ENCODE measurements at places on chromosomes 1 and 21.

GRCh38 chr1:100565937-100566699, 28.2 kb downstream of the GPR88 start:
- no peak for DNase-seq

DNA sequence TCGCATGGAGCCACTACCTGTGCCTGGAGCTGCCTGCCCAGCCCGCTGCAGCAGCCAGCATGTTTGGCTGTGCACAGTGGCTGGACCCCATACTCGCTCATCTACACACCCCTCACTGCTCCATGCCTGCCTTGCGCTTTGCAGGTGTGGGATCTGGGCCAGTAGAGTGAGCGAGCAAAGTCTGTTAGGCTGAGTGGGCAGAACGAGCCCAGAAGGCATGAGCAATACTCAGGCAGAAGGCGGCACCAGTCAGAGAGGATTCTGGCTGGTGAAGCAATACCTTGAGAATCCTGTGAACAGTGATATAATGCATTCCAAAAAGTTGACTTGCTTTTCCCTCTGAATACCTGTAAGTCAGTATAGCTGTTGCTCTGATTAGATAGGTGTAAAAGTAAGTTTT, 816.4 kb downstream of the KCNT2 start:
- DNase-seq = no peak

GRCh38 chr21:14975136-14975919, 89.5 kb downstream of the NRIP1 start:
- DNase-seq = no peak

DNA sequence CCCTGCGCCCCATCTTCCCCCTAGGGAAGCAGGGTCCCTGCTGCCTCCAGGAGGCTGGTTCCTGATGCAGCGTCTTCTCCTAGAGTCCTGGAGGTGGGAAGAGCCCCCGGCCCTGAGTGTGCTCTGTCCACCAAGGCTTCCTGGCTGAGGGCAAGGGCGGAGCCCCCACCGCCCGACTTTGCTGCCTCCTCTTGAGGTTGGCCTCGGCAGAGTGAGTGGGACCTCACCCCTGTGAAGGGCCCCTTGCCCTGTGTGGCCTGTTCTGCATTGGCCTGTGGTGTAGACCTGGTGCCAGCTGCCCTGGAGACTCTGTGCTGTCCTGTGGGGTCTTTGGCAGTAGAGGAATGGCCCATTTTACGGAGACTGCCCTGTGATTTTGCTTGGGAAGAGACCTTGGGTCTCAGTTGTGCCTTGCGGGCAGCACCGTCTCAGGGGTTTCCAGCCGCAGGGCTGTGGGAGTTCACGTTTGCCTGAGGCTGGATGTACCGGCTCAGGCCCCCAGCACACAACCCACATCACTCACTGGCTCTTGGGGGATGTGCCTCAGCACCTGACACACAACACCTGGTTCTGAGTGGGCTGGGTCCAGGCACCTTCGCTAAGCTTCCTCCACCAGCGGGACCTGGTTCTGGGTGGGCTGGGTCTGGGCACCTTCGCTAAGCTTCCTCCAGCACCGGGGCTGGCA, 73.6 kb downstream of the SKI start:
- no peak for DNase-seq
